Activated T-helper 17 cell treated with anti-CD3 and anti-CD28 coated beads, Interleukin-2, amount 50 U/mL, for 72 hours (primary cell): ENCODE measurements at places on chromosomes 3 and 15. TPM values are rescaled to one million over a fixed set of nuclear protein-coding genes. Genes with fewer than 3 reads are reported as not detected.
A peak's percentile ranks its signal among the peaks of the same experiment; 100 is the strongest.

- no peak for ATAC-seq
Observed at GRCh38 chr15:73930371-73930770, 4.1 kb downstream of the LOXL1 start.

- peak; percentile 55 for ATAC-seq
Observed at GRCh38 chr3:59426821-59427565, 377.2 kb upstream of the CFAP20DC start.

DNA sequence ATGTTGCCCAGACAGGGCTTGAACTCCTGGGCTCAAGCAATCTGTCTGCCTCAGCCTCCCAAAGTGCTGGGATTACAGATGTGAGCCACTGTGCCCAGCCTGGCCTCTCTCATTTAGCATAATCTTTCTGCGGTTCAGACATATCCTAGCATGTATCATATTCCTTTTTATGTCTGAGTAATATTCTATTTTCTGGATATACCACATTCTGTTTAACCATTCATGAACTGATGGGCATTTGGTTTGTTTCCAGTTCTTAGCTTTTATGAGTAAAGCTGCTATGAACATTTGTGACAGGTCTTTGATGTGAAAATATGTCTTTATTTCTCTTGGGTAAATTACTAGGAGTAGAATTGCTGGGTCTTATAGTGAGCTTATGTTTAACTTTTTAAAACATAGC lies 23.5 kb downstream of the FAM81A start:
- no peak for ATAC-seq

DNA sequence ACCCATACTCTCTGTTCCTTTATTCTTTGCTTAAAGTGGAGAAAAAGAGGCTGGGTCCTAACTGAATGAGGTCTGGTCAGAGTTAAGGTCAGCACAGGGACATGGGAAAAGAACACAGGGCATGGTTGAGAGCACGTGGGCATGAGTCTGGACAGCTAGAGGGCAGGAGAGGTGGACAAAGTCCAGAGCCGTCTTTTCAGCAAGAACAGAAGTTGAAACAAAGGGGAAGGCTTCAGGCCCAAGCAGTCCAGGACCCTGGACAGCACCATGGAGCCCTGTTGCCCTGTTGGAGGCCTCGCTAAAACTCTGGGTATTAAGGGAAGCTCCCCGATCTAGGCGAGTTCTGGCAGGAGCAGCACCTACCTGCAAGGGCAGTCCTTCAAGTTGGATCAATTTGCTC lies 50.7 kb downstream of the XYLB start:
- no peak for ATAC-seq

SLCO2A1 gene
- not detected for total RNA-seq

DNA sequence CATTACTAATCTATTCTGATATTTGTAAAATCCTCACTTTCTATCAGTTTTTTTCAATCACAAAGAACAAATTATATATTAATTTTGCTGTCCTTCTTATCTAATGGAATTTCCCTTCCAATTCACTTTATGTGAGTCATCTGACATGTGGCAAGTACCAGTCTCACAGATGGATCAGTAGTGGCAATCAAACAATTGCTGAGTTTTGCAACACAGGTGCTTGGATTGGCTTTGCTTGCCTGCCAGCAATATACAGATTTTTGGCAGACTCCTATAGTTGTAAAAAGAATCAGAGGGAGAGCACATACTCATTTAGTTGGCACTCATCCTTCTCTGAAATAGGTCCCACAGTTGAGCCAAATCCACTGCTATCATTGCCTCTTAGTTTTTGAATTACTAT lies 83.7 kb downstream of the BCHE start:
- ATAC-seq, result no peak

TEX55 gene
- not detected for total RNA-seq

- no peak for ATAC-seq
Observed at GRCh38 chr3:21377071-21377769, 373.8 kb downstream of the ZNF385D start.

- ATAC-seq, result no peak
Observed at GRCh38 chr3:49627634-49628033, 46.5 kb upstream of the APEH start.

- no peak for ATAC-seq
Observed at GRCh38 chr15:80831606-80832224, 52.5 kb downstream of the CEMIP start.

GRCh38 chr15:101844916-101845315 lies 32.9 kb downstream of the OR4F15 start:
- ATAC-seq, result no peak

TNFAIP8L3 gene
- total RNA-seq, result not detected

C3orf85 gene
- not detected for total RNA-seq

IL20RB gene
- 1.6 TPM for total RNA-seq

SPINT1 gene
- 11.7 TPM for total RNA-seq

DNA sequence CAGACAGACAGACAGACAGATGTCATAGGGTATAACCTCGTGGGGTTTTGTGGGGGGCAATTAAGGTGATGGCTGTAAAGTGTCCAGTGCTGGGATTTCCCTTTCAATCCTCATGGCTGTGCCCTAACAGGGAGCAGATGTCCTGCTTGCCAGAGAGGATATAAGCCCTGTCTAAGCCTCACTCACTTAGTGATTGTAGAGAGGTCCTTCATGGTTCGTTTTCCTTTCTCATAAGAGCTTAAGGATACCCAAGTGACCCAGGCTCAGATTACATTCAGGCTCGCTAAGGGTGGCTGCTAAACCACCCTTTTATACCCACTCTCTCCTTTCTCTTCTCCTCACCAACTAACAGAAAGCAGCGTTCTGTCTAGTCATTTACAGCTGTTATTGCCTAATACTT lies 19.2 kb downstream of the LYSMD2 start:
- no peak for ATAC-seq

SH2D7 gene
- total RNA-seq, result not detected

C15orf61 gene
- 2.9 TPM for total RNA-seq

- no peak for ATAC-seq
Observed at GRCh38 chr15:79812541-79812940, 84.3 kb downstream of the MTHFS start.

GRCh38 chr3:132268956-132269355 lies 48.3 kb upstream of the ACP3 start:
- ATAC-seq, result no peak

- ATAC-seq, result no peak
Observed at GRCh38 chr3:147384210-147385058, 21.9 kb downstream of the ZIC4 start.

- ATAC-seq, result no peak
Observed at GRCh38 chr15:52158084-52158765, 33.0 kb downstream of the GNB5 start.

DNA sequence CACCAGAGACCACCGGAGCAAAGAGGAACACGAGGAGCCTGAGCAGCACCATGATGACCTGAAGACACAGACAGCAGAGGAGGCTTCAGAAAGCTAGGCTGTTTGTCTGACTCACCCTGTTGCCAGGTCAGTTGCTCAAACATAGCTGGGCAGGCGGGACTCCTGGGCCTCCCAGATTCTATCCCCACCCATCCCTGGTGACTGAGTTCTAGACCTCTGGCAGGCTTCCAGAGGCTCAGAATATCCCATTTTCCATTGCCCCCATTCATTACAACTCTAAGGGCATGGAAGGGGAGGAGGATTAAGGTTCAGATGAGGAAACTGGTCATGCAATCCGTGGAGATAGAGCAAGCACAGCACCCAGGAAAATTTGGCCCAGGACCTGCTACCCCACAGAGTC lies at the start of gene CDHR4:
Gene CDHR4 (minus strand): TSS at position 113 of the 400 bp plus-strand sequence. CDS start 61 bp downstream, at position 52.
- ATAC-seq, result no peak

DNA sequence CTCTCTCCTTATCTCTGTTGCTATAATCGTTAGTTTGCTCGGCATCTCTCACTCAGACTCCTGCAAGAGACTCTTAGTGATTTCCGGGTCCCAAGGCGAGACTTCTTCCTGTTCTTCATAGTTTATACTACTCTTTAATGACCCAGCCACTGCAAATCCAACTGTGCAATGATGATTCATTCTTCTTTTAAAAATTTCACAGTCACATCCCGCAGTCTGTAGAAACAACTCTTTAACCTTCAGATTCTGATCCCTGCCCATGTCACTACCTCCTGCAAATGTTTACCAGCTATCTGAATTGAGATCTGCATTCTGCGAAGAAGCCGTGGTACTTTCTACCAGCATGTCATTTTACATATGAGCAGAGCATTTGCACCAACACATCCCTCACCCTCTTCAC lies 2.8 kb upstream of the VGLL3 start:
- ATAC-seq, result no peak

C3orf33 gene
- total RNA-seq, result 1.8 TPM

- peak; percentile 75 for ATAC-seq
Observed at GRCh38 chr3:11238880-11239279, 33.3 kb upstream of the ATG7 start.

DNA sequence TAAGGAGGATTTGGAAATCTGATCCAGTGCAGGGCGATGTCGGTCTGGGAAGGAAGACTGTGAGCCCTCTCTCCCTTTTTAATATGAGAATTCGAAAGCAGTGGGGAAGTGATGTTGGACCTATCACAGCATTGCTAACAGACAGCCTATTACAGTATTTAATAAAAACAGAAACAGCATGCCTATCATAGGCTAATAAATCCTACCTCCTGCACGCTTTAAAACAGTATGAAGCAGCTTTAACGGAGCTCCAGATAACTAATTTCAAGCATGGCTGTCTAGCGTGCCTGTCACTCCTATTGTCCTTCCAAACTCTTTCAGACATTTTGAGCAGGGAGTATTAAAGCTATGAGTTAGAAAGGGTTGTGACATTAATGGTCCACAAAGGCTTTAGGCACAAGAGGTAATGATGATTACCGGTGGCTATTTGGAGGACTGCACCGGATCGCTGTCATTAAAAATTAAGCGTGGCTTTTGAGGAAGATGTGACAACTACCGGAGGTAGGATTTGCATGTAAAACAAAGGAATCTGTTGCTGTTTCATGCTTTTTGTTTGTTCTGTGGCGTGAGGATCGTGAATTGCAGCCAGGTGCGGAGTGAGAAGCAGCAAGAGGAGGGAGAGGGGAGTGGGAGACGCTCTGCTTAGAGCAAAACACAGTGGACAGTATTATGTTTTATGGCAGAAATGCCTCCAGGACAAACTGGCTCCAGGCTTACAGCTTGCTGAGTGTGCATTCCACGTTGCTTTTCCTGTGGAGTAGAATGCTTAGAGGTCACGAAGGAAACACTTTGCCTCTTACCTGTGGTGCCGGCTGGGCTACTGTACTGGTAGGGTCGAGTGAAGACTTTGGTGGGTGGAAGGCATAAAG lies at the start of gene KCNMB2:
Gene KCNMB2 (plus strand): TSS at position 226 of the 869 bp plus-strand sequence.
- ATAC-seq, result no peak

GRCh38 chr15:77817434-77817833 lies 184.7 kb upstream of the LINGO1 start:
- ATAC-seq, result no peak

DNA sequence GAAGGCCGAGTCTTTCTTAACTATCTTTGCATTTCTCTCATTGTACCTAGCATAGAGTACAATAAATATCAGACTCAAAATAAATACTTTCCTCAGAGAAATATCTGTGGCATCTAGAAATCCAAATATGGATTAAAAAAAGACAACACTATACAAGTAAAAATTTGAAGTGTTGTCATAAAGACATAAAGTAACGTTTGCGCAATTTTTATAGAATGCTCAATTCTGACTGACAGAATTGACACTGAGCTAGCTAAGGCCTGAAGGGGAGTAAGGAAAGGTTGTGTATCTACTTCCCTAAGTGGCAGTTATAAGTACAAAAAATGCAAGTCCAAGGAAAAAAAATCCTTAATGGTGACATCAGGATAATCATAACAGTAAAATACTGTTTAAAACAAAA lies 1.1 kb downstream of the SEC11A start:
- ATAC-seq, result no peak

DNA sequence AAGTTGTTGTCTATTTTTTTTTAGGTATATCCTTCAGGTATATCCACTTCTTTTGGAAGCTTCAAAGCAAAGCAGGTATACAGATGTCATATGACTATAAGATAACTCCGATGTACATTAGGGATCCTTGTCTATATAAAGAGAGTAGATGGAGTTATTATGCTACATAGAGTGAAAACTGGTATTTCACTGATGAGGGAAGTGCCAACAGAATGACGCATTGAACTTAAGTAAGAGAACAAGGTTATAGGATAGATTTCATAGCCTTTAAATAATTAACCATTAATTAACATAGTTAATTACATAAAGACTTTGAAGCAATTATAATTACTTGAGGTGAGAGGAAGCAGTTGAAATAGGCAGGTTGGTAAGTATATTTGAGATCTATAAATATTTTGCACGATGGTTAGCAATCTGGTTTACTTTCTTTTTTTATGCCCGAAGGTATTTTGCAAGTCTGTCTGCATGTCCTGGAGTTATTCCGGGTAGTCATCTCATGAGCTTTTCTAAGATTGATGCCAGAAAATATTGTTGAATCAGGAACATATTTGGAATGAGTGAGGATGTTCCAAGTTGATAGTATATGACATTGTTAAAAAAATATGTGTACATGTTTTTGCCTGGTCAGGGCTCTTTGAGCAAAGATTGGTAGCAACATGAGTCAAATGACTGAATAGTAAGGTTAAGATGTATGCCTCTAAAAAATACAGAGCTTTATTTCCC lies 299.5 kb upstream of the KCNMB2 start:
- no peak for ATAC-seq

MYRIP gene
- total RNA-seq, result not detected

SCAANT1 gene
- total RNA-seq, result not detected

DNA sequence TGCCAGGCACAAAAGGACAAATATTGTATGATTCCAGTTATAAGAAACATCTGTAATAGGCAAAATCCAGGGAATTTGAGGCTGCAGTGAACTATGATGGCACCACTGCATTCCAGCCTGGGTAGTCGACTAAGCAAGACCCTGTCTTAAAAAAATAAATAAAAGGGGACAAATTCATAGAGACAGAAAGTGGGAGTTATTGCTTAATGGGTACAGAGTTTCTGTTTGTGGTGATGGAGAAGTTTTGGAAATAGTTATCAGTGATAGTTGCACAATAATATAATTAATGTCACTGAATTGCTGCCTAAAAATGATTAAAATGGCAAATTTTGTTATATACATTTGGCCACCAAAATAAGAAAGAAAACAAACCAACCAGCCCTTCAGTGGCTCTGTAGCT lies 27.6 kb upstream of the CNBP start:
- no peak for ATAC-seq
